ENCODE measurements at places on chromosomes 2 and 18.

DNA sequence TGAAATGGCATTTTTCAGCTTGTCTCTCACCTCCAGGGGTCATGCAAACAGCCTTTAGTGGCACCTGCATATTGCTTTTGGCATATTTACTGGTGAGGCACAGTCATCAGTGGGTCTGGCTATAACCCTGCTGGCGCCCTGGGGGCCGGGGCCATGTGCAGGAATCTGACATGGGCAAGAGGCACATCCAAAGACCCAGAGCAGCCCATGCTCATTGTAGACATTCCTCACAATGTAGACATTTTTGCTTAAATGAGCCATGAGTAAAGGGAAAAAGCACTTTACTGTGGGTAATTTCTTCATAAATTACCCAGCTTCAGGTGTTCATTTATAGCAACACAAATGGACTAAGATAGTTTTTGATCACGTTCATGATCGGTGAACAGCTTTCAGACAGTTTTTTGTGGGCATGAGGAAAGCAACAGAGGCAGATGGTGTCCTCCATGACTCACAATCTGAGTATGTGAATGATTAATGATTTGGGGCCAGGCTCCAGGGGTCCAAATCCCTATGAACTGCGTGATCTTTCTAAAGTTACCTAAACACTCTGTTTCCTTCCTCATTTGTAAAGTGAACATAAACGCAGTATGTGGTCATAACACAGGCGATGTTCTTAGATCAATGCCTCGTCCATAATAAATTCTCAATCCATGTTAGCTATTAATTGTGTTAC, 85.8 kb downstream of the LIPG start:
- DNase-seq: no peak

- DNase-seq: no peak
These were observed 66.9 kb upstream of the CYP26B1 start for GRCh38 chr2:72214429-72215143.

- no peak for DNase-seq
These were observed 43.4 kb upstream of the OTOF start for GRCh38 chr2:26521054-26521912.

- no peak for DNase-seq
These were observed 199.5 kb upstream of the STON1 start for GRCh38 chr2:48330430-48330829.

DNA sequence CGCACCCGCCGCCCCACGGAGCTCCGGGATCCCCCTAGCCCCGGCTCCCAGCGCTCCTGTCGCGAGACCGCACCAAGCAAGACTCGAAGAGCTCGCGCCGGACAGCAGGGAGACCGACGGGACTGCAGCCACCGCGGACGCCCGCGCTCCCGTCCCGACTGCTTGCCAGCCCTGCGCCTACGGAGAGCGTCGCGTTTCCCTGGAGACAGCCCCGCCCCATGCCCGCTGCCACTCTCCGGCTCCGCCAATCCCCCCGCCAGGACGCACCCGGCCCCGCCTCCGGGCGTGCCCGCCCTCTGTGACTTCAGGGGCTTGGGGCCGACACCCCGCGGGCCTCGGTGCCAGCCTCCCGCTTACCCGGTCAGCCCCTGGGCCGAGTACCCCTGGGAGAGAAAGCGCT, at the start of gene ANKMY1:
Gene ANKMY1, minus strand, starts transcription at position 181 of the 400 bp plus-strand sequence. CDS start 653 bp downstream, outside the sequence.
- DNase-seq: peak; percentile 52

DNA sequence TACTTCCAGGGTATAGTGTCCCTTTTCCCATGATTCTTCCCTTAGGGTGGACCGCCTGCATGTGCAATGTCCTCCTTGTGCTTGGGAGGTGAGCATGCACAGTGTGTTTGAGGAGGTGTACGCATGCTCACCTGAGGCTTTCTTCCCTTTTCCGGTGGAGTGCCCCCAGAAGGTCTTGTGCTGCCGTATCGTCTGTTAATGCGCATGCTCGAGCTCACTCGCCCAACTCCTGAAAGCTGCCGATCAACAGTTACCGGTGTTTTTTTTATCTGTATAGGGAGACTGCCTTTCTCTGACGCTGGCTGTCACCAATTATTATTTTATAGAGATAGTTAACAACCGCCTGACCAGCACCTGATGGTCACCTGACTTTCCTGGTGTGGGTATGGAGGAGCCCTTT, 458.8 kb upstream of the MEX3C start:
- no peak for DNase-seq

DNA sequence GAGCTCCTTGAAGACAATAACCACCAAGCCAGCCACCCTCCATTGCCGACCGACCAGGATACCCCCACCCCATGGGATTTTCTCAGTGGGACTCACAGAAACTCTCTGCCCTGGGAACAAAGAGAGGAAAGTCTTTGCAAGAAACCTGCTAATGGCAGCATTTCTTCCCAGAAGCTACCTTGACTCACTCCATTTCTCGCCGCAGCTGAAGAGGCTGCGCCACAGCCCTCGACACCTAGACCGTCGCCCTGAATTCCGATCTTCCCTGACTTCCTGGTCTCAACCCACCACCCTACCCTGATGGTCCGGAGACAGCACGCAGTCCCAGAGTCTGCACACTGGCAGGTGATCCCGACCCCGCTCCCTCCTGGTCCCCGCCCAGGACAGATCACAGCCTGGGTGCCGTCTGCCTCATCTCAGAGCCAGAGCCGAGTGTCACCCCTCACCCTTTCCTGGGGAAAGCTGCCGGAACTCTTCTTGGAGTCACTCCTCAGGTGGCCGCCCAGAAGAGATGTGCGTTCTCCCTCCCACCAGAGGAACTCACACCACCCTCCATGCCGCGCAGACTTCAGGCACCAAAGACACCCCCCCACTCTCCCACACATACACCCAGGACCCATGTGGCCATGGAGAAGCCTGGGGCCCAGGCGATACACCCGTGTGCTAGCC, 24.6 kb downstream of the AQP12A start:
- no peak for DNase-seq

DNA sequence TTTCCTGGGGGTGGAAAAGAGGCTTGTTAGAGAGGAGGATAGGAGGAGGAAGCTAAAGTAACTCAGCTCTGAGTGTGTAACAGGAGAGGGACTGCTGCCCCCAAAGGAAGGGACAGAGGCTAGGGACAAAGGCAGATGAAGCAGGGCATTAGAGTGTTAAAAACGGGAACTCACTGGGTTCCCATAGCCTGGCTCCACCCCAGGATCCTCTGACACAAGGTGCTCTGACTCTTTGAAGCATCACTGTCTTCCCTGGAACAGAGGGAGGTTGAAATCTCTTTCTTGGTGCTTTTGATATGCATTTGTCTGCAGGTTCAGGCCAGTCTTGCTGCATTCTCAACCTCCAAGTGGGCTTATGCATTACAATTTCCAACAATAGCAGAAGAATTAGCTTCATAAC, 22.9 kb downstream of the IL36A start:
- DNase-seq: no peak

GRCh38 chr2:39059366-39059952, 61.4 kb downstream of the SOS1 start:
- no peak for DNase-seq

GRCh38 chr2:197137231-197137630, 173.3 kb downstream of the ANKRD44 start:
- DNase-seq: no peak

DNA sequence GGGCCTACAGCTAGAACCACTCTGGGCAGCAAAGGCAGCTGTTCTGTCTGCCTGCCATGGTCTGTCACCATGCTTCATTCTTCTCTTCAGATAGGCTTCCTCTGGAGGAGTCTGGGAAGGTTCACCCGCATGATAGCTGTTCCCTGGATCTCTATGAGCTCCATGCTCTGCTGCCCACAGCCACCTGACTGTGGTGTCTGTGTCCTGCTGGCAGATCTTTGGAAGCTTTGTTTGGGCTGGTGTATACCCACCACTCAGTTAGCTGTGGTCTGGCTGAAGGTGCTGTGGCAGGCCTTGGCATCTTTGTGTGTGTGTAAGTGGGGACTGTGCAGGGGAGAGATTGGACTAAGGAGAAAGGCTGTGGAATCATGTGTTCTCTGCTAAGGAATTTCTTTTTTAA, 23.4 kb downstream of the MYO1B start:
- DNase-seq: no peak

GRCh38 chr2:65411056-65411795, 21.2 kb downstream of the SPRED2 start:
- no peak for DNase-seq

DNA sequence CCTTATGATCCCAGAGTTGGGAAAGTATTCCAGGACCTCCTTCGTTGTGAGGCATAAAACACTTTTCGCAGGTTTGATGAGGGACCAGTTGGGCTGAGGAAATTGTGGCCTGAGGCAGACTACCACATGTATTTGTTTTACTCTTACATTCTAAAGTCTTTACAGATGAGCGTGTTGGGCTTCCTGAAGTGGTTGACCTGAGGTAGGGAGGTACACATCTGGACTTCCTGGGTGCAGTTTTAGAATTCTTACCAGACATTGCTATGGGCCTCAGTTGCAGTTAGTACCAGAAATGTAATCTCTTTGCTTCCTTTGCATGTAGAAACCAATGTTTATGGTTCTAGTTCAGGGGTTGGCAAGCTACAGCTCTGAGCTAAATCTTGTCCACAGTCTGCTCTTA, 48.7 kb downstream of the COA5 start:
- no peak for DNase-seq

DNA sequence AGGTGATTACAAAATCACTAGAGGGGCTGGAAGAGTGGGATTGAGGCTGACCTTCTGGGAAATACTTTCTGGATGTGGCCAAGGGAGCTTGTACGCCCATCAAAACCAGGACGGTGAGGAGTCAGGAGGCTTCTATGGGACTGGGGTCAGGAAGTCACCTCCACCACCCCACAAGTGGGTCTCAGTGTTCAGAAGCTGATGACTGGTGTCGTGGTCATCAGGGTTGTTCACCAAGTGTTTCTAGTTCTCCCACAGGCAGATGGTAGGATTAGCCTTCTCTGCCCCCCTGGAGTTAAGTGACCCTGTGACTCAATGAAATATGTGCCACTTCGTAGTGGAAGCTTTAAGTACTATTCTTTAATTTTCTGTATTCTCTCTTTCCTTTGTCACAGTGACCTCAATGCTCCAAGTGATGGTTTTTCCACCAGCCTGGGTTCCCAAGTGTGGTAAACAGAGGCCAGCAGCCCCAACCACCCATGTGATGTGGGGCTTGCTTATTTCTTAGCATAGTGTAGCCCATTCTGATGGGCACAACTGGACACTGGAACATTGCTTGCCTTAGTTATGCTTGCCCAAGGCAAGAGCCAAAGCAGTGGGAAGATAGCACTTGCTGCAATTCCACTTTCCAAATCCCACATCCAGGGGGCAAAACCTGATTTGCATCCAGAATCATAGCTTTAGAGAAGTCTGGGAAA, 258.8 kb downstream of the CYP26B1 start:
- no peak for DNase-seq

GRCh38 chr18:47832348-47832747, 98.1 kb downstream of the SMAD2 start:
- DNase-seq: no peak

DNA sequence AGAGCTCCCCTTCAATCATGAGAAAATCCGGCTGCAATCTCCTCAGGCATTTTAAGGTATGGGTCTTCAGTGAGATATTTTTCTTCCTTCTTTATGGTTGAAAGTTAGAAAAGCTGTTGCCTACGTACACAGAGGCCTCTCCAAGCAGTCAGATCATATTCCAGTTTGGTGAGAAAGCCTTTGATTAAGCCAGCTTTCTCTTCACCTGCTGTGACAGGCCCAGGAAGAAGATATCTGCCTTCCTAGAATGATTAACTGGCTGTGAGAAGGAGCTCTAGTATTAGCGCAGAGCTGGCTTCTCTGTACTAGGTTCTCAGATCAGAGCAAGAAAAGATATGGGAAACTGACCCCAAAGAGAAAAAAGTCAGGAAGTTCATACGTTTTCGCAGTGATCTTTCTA, 585.0 kb upstream of the CHAC2 start:
- DNase-seq: no peak

- no peak for DNase-seq
These were observed 14.6 kb downstream of the SLC4A3 start for GRCh38 chr2:219642069-219642454.

Data from T-cell (primary cell).